ENCODE measurements at places on chromosomes 6 and 20. TPM values are rescaled to one million over a fixed set of nuclear protein-coding genes. Genes with fewer than 3 reads are reported as not detected.
A peak's percentile ranks its signal among the peaks of the same experiment; 100 is the strongest.

The DYNLT1 gene
- total RNA-seq, result 294 TPM

- no peak for DNase-seq
These were observed 75.0 kb downstream of the PTPN1 start for GRCh38 chr20:50585214-50585613.

- no peak for DNase-seq
These were observed 78.4 kb upstream of the TBC1D7 start for GRCh38 chr6:13406781-13407180.

GRCh38 chr6:73393278-73393677, 1.4 kb upstream of the DDX43 start:
- DNase-seq, result no peak

DNA sequence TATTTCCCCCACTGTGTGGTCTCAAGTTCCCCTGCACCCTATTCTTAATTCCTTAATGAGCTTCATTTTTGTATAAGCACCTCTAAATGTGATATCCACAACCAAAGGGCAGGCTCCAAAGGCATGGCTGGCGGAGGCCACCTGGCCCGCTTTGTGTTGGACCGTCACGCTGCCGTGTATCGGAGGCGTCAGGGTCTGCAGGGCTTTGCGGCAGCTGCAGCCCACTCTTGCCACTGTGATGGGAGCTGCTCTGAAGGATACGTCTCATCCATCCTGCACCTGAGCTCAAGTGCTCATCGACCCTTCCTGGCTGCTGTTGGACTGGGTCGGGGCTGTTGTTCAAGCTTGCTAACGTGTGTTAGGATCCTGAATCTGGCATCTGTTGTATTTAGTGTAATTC, 177.6 kb downstream of the ARID1B start:
- DNase-seq, result no peak

DNA sequence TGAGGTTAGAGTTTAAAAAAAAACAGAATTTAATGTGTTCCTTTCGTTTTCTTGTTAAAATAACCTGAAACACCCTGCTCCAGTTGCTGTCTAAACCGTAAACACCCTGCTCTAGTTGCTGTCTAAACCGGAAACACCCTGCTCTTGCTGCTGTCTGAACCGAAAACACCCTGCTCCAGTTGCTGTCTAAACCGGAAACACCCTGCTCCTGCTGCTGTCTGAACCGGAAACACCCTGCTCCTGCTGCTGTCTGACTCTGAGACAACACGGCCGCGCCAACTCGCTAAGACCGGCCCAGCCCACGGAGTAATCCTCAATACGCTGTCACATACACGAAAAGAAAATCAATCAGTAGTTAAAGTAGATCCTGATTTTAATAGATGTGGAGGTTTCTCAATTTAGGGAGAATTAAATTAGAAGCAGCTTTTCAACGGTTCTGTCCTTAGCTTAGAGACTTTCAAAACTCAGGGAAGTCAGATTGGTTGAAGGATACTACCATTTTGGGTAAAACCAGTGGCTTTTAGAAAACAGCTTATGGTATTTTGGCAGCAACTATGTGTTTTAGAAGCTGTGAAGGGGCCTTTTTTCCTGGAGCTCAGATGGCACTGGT, 98.3 kb downstream of the RAMACL start:
- peak; percentile 90 for DNase-seq

DNA sequence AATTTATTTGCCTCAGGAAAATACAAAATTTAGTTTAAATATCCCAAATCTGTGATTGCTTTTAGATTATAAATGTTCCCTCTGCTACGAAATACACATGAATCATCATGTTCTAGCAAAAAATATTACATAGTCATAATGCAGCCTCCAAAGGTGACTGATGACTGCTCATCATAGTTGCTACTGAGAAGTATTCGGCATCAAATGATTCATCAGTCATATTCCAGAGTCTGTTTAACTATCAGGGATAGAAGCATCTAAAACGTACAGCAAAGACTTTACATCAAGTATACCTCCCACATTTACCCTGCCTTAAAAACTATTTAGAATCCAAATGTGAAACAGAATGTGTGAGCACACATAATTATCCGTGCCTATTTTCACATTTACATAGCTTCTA, 626.0 kb downstream of the CDH26 start:
- no peak for DNase-seq

GRCh38 chr6:88359530-88360202, 193.5 kb upstream of the CNR1 start:
- no peak for DNase-seq
